ENCODE measurements at places on chromosomes 11 and 22. TPM values are rescaled to one million over a fixed set of nuclear protein-coding genes. Genes with fewer than 3 reads are reported as not detected.

GRCh38 chr11:71451596-71452198, 1.3 kb upstream of the NADSYN1 start:
- no peak for DNase-seq

GRCh38 chr11:35256296-35256695, 117.3 kb downstream of the CD44 start:
- DNase-seq = no peak

GRCh38 chr11:113271551-113272245, 42.7 kb upstream of the TTC12 start:
- DNase-seq = no peak

DNA sequence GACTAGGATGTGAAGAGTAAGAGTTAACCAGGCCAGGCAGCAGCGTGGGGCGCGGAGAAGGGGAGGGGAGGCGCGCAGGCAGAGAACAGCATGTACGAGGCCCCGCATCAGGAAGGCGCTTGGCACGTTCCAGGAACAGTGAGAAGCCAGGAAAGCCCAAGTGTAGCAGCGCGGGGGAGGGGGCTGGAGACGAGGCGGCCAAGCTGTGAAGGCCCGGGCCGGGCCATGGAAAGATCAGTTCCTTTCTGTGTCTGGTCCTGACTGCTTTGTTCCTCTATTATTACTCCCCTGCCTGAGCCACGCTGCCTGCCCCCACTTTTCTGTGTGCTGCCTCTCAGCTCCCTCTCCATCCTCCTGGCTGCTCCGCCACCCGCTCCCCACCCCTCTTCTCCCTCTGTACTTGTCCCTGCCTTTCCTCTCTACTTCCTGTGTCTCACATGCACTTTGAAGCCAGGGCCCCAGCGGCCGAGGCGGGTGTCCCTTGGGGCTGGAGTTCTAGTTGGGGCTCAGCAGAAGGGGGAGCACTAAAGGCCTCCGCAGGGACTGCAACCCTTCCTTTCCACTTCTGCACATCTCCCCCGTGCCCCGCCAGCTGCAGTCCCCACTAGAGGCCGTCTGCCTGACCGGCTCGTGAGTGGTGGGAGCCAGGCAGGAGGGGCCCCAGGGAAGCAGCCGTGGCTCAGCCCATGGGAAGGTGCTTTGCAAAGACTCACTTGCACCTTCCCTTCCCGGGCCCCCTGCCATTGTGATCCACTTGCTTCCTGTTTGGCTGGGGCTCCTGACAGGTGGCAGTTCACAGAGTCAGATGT, 63.7 kb downstream of the PRDM11 start:
- DNase-seq = no peak

GRCh38 chr11:33924341-33924740, 32.5 kb upstream of the LMO2 start:
- DNase-seq = no peak

DNA sequence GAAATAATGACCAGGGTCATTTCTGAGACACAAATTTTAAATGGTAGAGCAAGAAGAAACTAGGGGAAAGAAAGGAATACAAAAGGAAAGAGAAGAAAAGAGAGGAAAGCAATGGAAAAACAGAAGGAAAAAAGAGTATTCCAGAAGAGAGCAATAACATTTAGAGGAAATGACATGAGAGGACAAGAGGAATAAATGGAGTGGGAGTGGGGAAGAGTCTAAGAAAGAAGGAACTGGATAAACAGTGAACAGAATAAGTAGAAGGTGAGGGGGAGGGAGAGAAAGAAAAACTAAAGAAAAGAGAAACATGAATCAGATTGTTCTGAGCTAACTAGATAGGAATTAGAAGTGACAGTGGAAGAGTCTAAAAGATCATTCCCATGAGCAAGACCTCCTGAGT, 28.4 kb downstream of the PRDM10 start:
- no peak for DNase-seq

The FREY1 gene
- total RNA-seq = 0.24 TPM

The OR5L2 gene
- total RNA-seq = not detected

The APOL3 gene
- total RNA-seq = 3.1 TPM

The GGT1 gene
- 30.0 TPM for total RNA-seq

The FZD4 gene
- total RNA-seq = 2.8 TPM

Measured in A172 (cell line).